Suppressor macrophage (primary cell): ENCODE measurements at places on chromosomes 1 and 21.

- DNase-seq: no peak
Measured at GRCh38 chr1:43531906-43532584, 1.4 kb downstream of the PTPRF start.

GRCh38 chr1:207202480-207202879 lies 98.4 kb downstream of the C4BPA start:
- no peak for DNase-seq

GRCh38 chr1:203283597-203283996 lies 21.7 kb upstream of the BTG2 start:
- DNase-seq: no peak

DNA sequence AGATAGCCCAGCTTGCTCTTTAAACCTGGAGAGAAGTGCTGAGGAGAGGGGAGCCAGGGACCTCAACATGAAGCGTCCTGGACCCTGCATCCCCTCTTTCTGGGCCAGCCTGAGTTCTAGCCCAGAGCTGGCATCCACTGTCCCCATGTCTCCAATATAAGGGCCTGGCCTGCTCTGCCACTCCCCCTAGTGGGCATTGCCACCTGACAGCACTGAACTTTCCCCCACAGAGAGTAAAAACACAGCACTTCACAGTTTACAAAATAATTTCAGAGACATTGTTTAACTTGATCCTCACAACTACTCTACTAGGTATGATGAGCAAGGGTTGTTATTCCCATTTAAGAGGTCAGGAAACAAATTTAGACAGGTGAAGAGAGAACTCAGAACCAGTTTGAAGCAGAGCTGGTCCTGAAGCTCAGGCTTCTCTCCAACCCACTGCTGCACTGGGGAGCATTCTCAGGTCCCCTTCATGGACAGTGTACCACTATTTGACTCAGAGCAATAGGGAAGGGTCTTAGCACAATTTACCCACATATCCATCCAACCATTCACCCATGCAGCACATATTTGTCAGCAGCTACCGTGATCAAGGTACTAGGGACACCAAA lies 151.2 kb downstream of the DMRTA2 start:
- peak; percentile 77 for DNase-seq

- no peak for DNase-seq
Measured at GRCh38 chr1:2106659-2107405, 56.6 kb downstream of the PRKCZ start.

DNA sequence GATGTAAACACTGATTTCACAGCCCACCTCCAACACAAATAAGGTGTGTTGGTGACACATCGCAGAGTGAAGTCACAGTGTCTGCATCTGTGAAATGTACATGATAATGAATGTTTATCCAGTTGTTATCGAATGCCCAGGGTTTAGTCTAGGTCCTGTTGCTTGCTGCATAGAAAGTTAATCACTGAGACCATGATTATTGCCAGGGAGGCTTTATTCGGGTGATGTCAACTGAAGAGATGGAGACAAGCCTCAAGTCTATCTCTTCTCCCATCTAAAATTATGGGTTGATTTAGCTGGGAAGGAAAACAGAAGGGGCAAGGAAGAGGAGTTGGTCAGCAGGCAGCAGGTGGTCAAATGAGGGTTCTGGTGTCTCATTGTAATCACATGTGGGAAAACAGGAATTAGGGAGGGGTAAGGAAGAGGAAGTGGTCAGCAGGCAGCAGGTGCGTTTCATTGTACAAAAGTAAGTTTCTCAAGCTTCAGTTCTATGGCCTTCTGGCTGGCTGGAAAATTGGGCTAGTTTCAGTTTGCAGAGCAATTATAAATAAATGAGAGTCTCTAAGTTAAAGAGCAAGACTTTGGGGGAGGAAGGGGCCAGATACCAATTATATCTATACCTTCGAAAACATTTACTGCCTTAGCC lies 146.3 kb upstream of the DNAH14 start:
- peak; percentile 24 for DNase-seq

DNA sequence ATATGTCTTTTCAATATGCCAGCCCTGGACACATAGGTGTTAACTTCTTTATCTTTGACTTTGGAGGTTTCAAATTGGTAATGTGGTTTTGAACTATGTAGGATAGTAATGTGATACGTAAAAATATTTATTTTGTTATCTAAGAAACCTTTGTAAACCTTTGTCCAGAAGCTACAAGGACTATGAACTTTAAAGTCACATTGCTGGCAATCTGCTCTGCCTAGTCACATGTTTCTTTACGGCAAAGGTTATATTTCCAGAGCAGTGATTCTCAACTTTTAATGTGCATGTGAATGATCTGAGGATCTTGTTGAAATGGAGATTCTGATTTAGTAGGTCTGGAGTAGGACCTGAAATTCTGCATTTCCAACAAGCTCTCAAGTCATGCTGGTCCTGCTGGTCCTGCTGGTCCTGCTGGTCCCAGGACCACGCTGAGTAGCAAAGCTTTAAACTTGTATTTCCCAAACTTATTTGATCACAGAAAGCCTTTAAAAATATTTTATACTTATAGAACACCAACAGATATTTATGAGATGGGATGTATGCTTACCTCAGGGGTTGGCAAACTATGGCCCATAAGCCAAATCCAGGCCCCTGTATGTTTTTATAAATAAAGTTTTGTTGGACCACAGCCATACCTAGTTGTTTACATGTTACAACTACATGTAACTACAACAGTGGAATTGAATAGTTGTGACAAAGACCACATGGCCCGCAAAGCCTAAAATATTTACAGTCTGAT lies 57.9 kb upstream of the QSOX1 start:
- DNase-seq: no peak

DNA sequence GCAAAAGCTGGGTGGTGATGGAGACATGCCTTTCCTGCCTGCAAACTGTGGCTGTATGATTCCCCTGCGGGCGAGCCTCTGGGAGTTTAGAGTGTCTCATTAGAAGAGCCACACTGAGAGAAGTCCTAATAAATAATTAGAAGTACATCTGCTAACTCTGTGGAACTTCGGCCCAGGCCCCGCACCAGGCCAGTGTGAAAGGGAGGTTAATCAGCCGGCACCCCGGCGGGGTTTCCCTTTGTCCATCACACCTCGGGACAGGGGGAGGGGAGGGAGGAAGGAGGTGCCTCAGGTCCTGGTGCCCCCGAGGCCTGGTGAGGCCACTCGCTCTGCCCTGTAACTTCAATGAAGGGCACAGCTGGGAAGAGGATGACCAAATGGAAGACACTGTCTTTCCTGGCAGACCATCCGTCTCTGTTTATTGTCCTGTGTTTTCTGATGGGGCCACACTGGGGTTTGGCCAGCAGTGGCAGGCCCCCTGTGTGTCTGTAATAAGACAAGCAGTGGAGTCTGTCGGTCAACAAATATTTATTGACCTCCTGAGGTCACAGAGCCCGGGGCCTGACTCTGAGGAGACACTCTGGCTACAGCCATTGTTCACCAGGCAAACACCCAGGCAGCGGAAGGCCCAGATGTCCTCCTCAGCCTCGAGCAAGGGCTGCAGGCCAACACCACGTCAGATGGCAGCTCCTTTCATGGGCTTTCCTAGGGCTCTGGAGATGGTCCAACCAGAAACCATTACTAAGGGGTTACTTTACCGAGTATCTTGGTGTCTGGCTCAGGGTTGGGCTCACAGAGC lies 267.5 kb upstream of the RAB4A start:
- no peak for DNase-seq

GRCh38 chr1:102661481-102661880 lies 446.8 kb downstream of the COL11A1 start:
- DNase-seq: no peak

- DNase-seq: no peak
Measured at GRCh38 chr1:16254263-16254928, 17.4 kb upstream of the CPLANE2 start.

DNA sequence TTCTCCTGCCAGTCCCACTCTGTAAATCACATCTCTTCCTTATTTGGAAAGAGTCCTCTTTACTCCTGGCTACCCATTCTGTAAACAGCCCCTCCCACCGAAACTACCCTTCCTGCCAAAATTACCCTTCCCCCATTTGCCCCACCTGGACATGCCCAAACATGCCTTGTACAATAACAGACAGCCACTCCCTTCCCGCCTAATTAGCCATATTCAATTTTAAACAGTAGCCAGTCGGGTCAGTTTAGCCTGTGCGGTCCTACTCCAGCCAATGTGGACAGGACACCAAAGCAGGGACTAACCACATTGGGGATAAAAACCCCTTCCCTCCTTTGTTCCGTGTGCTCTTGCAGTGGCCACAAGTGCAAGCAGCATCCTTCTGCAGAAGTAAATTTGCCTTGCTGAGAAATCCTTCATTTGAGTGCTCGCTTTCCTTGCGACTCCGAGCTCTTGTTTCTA lies 56.3 kb upstream of the MAP10 start:
- DNase-seq: no peak

DNA sequence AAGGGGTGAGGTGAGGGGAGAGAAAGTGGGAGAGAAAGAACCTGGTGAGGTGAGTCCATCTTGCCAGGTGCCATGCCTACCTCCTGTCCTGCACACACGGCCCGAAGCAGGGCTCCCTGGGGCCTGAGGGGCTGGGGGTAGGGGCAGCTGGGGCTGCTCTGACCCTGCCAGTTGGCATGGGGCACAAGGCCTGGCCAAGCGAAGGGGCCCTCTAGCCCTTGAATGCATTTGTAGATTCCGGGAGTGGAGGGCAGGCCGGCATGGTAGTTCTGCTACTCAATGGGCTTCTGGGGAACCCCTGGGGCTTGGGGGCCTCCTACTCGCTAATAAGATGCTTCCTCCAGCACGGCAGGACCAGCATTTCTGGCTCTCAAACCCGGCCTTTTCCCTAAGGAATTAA lies 3.6 kb upstream of the PRDM16 start:
- DNase-seq: no peak

DNA sequence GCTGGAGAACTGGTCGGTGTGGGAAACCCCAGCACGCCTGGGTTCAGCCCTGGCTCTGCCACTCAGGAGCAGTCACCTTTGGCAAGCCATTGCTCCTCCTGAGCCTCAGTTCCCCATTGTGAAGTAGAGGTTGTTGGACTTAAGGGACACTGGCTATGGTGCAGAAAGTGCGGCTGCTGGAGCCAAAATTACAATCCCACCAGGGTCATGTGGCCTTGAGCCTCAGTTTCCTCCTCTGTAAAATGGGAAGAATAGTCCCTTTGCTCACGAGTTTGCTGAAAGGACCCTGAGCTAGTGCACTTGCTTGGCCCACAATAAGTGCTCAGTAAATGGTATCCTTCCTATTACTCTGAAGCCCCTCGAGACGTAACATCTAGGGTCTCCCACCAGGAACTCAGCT lies 14.6 kb upstream of the TAS1R2 start:
- no peak for DNase-seq

- no peak for DNase-seq
Measured at GRCh38 chr1:201260236-201260590, 23.1 kb upstream of the PKP1 start.

DNA sequence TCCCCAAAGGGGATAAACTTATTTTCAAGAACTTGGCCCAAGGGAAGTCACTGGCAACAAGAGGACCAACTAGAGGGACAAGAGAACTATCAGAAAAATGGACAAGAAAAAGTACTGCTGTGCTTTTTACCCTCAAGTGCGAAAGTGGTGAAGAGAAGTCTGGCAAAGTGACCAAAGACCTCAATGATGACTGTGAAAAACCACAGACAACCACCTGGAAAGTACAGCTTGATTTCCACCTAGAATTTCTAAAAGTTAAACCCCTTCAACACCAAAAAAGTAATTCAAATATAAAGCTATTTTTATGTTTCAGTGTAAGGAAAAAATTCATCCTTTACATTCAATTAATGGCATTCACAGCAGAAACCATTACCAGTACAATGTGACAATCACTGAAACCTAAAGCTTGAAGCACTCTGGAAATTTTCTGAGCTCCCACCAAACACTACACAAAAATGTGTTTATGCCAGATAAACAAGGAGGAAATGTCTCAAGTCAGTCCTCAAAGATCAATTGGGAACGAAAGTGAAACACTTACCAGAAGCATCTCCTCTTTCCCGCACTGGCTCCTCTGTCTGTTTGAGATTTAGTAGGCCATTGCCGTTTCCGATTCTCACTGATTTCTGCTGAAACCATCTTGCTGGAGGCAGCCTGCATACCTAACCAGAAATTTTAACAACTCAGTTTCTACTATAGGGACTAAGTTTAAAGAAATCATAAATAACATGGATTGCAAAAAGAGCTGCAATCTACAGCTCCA lies 8.3 kb downstream of the SDE2 start:
- no peak for DNase-seq

DNA sequence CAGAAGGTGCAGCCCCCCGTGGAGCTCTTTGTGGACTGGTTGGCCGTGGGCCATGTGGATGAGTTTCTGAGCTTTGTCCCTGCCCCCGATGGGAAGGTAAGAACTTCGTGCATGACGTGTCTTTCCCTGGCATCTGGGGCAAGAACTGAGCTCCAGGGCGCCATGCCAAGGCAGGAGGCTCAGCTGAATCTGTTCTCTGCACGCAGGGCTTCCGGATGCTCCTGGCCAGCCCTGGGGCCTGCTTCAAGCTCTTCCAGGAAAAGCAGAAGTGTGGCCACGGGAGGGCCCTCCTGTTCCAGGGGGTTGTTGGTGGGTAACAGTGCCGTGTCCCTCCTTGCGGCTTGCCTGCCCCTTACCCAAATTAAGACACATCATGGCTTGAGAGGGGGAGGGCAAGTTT lies 27.7 kb downstream of the PADI3 start:
- peak; percentile 76 for DNase-seq

GRCh38 chr1:116372191-116372590 lies 853 bp upstream of the ATP1A1 start:
- no peak for DNase-seq

GRCh38 chr1:91768786-91769725 lies 116.9 kb downstream of the TGFBR3 start:
- DNase-seq: no peak

GRCh38 chr1:36919491-36920145 lies 114.7 kb downstream of the GRIK3 start:
- DNase-seq: no peak

GRCh38 chr1:115280064-115280463 lies 58.0 kb downstream of the NGF start:
- no peak for DNase-seq

- no peak for DNase-seq
Measured at GRCh38 chr1:34884961-34885360, 25.4 kb upstream of the SMIM12 start.

- no peak for DNase-seq
Measured at GRCh38 chr1:195475568-195475967, 1132.7 kb downstream of the KCNT2 start.

DNA sequence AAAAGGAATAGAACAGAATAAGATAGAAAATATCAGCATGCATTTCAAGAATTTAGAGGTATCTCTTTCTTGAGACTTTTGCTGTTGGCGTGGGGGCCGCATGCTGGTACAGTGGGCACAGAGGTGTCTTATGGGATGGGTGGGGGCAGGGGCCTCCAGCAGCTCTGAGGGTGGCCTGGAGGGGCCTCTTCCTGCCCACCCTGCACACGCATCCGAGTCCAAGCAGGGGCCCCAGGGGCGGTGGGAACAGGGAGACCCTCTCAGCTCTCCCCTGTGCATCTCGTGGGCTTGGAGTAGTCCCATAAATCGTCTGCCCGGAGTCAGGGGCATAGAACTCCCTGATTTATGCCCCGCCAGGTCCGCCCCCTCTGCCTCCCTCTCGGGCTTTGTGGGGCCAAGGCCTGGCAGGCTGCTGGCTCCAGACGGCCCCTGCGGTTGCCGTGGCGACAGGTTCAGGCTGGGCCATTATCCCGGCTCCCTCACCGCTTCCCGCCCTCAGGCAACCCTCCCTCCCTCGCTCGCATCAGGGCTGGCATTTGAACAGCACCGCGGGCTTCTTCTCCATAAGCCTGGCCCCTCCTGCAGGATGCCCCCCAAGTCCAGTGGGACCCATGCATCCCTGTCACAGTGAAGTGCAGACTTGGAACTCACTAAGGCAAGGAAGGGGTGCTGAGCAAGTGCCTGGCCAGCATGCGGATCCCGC lies 133.2 kb upstream of the ZBTB40 start:
- DNase-seq: no peak

GRCh38 chr21:41582866-41583265 lies 74.9 kb upstream of the TMPRSS2 start:
- DNase-seq: no peak
